ENCODE measurements at places on chromosomes 3 and 15.

GRCh38 chr3:86929046-86929445 lies 61.9 kb downstream of the VGLL3 start:
- peak; percentile 61 for DNase-seq

DNA sequence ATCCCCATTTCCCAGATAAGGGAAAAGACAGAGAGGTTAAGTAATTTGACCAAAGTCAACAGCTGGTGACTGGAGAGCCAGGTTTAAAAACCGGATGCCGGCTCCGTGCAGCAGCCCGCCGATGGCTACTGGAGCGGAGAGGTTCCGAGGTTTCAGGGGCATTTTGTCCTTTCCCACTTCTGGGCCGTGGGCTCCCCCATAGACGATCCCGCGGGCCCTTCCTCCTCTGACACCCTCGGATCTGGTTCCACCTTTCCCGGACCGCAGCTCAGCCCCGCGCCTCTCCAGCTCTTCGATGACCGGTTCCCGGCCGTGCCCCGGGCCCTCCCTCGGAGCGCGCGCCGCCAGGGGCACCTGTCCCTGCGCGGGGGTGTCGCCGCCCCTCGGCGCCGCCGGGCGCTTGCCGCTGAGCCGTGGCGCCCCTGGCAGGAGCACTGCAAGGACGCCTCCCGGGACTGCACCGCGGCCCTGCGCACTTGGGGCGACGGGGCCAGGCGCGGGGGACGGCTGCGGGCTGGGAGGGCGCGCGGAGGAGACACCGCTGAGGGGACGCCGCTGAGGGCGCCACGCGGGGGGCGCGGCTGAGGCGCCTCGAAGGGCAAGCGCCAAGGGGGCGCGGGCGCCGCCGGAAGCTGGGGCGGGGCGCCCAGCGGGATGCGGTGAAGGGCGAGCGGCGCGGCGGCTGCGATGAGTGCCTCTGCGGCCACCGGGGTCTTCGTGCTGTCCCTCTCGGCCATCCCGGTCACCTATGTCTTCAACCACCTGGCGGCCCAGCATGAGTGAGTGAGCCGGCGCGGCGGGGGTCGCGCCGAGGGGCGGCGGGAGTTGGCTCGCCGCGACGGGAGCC lies at the start of gene TM6SF1:
TM6SF1 (plus strand) TSS at position 652 of the 847 bp plus-strand sequence; CDS start at position 688, 36 bp downstream.
- DNase-seq, result peak; percentile 62

DNA sequence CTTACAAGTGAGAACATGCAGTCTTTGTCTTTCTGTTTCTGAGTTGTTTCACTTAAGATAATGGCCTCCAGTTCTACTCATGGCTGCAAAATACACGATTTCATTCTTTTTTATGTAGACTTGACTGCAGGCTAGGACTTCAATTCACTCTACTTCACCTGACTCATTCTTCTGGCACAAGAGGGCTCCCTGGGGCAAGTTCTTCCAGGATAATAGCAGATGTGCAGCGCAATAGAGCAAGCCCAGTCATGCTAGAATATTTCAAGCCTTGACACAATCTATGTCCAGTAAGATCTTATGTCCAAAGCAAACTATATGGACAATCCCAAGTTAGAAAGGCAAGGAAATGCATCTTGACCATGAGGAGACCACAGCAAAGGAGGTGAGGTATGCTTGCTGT lies 211.7 kb upstream of the GADL1 start:
- no peak for DNase-seq

DNA sequence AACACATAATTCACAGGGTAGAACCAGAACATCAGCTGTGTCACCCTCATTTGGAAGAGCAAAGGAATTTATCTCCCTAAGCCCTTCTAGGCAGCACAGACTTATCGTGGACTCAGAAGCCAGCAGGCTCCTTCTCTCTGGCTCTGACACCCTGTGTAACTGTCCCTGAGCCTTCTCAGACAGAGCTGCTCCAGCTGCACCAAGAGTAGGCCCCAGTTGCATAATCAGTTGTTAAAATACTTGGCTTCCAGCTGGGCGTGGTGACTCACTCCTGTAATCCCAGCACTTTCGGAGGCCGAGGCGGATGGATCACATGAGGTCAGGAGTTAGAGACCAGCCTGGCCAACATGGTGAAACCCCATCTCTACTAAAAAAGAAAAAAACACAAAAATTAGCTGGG lies 49.4 kb upstream of the ACVR2B start:
- DNase-seq, result no peak

- no peak for DNase-seq
Observed at GRCh38 chr3:151452841-151453240, 8.0 kb downstream of the IGSF10 start.

DNA sequence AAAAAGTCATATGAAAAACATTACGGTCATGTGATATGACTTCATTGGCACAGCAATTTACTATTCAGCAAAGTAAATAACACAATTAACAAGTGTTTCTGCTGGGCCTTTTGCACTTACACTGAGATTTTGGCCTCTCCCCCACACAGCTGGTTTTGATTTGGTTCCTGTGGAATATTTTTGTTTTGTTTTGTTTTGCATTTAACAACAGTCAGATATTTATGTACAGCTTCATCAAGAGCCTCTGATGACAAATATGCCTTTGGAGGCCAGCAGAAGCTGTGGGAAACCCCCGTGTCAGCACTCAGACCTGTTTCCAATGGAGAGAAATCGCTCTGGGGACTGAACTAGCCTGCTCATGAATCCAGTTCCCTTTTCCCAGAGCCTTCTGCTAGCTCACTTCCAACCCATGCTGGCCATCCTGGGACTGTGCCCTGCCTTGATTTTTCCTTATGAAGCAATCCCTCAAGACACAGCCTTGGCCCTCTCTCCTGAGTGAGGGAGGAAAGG lies 161.9 kb downstream of the ATG7 start:
- DNase-seq, result no peak

GRCh38 chr3:172258624-172259023 lies 189.6 kb downstream of the GHSR start:
- DNase-seq, result no peak

GRCh38 chr3:128991355-128991895 lies 2.5 kb downstream of the CFAP92 start:
- no peak for DNase-seq

GRCh38 chr3:61750766-61751165 lies 189.4 kb downstream of the PTPRG start:
- no peak for DNase-seq

GRCh38 chr3:178537122-178537705 lies 978 bp downstream of the KCNMB2 start:
- DNase-seq, result no peak

DNA sequence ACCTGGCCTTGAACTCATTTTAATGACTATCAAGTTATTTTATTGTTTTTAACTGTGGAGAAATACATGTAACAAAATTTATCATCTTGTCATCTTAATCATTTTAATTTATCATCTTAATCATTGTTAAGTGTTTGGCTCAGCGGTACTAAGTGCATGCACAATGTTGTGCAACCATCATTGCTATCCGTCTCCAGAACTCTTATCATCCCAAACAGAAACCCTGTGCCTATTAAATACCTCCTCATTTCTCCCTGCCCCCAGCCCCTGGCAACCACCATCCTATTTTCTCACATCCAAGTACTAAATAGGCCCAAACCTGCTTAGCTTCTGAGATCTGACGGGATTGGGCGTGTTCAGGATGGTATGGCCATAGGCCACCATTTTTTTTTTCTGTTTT lies 51.5 kb upstream of the UBP1 start:
- DNase-seq, result no peak

DNA sequence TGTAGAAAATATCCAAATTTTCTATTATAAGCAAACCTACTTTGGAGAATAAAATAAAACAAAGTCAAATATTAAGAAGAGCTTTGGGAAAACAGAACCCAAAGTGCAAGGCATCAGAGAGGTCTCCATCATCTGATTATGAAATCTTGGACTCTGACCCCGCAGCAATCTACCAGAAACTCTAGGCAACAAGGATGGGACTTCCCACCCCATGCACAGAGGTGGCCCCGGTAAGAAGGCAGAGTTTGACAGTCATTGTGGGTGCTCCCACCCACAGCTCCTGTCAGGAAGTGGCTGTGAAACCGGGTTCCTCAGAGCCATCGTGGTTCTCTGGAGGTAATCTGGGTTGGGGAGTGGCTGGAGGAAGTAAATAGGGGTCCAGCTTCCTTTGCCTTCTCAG lies 37.0 kb upstream of the TJP1 start:
- DNase-seq, result no peak

DNA sequence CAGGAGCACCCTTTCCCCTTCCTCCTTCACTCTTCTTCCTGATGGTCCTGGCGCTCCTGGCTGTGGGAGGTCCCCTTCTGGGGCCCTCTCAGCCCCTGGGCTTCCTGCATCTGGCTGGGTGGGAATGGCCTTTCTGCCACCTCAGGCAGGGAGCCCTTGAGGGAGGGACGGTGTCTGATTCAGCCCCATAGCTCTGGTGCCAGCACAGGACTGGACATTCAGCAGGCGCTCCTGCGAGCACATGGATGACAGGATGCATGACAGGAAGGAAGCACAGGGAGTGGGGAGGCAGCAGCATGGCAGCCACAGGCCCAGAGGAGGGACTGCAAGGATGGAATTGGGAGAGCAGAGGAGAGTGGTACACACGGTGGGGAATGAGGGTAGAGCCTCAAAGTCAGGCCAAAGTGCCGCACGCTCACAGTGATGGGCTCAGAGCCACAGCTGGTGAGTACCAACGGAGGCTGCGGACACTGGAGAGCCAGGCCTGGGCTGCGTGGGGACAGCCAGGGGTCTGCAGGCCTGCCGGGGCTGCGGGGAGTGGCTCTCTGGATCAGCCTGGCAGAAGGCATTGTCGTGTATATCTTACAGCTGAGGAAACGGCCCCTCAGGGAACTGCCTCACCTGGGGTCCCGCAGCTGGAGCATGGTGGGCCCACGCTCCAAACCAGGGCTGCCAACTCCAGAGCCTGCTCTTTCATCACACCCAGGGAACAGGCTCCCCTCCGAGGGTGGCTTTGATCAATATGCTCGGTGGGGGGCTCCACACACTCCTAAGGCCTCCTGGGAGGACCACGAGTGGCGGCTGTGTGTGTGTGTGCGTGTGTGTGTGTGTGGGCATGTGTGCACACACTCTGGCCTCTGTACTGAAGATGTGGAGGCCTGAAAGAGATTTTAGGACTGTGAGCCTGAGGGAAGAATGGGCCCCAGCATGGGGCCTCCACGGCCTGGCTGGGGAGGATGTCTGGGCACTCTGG lies 51.4 kb upstream of the CTSH start:
- peak; percentile 75 for DNase-seq

GRCh38 chr15:50328116-50328515 lies 26.9 kb downstream of the GABPB1 start:
- DNase-seq, result no peak

DNA sequence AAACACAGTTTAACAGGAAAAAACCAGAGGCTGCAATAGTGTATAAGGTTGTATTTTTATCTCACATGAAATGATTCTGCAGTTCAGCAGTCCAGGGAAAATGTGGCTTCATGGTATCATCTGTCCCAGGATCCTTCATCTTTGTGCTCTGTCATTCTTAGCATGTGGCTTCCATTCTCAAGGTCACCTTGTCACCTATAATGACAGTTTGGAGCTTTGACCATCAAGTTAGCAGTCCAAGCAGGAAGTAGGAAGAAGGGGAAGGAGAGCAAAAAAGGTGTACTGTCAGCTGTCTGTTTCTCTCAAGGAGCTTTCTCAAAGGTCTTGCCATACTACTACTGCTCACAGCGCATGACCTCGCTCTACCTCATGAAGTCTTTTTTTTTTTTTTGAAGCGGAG lies 58.6 kb upstream of the CRTC3 start:
- no peak for DNase-seq

- peak; percentile 69 for DNase-seq
Observed at GRCh38 chr3:194849166-194849875, 163.6 kb downstream of the FAM43A start.

DNA sequence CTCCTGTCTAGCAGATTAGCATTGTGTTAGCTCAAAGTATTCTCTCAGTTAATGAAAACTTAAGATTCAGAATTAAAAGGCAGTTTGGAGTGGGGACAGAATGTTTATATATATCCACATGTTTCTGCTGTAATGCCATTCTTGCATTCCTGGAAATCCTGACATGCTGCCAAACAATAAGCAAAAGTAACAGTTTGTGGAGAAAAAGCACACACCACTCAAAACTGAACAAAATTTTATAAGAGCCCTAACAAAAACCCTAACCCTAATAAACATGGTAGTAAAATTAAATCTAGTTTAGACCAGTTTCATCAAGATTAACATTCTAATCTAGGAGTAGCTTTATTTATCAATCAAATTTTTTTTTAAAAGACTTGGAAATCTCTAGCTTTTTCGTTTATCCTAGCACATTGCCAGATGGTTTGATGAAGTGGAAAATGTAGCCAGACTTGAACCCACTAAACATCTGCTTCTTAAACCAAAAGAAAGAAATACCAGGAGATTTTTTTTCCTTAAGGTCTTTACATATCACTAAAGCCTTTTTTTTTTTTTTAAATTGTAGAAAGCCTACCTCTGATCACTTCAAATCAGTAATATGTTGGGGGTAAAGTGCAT lies 3.7 kb downstream of the TCAIM start:
- DNase-seq, result no peak

- DNase-seq, result no peak
Observed at GRCh38 chr3:50254577-50255250, 14.2 kb upstream of the SEMA3B start.

DNA sequence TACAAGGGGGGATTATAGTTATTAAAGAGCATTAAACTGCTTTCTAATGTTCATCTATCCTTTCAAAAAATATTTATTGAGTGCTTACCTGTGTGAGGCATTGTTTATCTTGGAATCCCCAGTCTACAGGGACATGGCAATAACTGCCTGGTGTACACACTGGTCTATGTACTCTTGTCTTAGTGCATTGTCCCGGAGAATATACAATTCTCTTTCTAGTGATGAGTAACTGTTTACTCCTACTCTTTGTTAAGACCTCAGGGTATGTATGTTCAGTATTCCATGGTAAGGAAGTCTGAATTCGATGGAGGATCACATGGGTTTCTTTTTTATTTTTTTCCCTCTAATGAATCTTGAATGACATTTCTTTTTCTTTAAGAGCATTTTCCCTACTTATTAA lies 772.4 kb upstream of the NR2F2 start:
- DNase-seq, result no peak

- DNase-seq, result peak; percentile 95
Observed at GRCh38 chr15:34366271-34367065, 528 bp downstream of the LPCAT4 start.

GRCh38 chr3:55537129-55537528 lies 50.0 kb upstream of the WNT5A start:
- no peak for DNase-seq

GRCh38 chr3:182214416-182214815 lies 502.7 kb downstream of the SOX2 start:
- DNase-seq, result no peak
